Pancreas (tissue), 10 donors: ENCODE measurements at places on chromosomes 4 and X. TPM values are rescaled to one million over a fixed set of nuclear protein-coding genes. Genes with fewer than 3 reads are reported as not detected.

DNA sequence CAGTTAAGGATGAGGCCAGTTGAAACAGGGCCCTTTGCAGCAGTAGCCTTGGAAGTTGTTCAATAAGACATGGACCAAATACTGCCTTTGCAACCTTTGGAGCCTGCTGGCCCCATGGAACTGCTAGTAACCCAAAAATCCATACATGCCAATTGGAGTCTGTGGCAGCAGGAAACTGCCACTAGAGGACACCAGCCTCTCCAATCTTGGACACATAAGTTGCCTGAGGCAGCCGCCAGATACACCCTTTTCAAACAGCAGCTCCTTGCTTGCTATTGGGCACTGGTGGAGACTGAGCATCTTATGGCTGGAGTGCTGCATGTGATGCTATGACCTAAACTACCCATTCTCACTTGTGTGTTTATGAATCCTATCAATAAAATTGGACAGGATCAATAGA is 14.8 kb upstream of the LAP3 start:
- no peak for DNase-seq
- no peaks in the 10 kb centered on the region for H3K4me1 ChIP-seq
- no peaks in the 10 kb centered on the region for H3K27me3 ChIP-seq
- no peak overlapping the region for H3K27ac ChIP-seq
- no peak overlapping the region for H3K4me3 ChIP-seq

The NPY2R gene
- total RNA-seq = not detected

DNA sequence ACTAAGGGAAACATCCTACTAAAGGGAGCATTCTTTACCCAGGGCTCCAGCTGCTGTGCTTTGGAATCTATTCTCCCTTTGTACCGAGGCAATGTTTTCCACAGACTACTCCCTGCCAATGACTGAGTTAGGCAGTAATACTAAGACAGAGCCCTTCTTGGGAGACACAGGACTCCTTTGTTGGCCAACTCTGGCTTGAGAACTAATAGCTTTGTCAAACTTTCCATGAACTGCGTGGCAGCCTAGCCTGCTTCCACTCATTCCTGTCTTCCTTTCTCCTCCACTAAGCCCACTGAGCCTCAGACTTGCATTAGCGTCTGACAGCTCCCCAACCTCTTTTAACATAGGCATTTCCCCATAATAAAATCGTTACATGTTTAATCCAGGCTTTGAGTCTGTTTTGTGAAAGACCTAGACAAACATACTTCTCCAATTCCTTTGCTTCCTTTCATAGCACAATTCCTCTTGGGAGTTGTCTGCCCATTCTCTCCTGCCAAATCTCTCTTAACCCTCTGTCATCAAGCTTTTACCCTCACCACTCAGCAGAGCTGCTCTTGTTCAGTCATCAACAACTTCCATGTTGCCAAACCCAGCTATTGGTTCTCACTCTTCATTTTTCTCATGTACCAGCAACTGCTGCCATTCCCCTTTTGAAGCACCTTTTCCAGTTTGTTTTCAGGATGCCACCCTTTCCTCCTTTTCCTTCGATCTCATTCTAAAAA is 300.3 kb upstream of the IGFBP7 start:
- H3K36me3 ChIP-seq = no peaks in the 10 kb centered on the region
- no peak overlapping the region for H3K4me3 ChIP-seq
- H3K4me1 ChIP-seq = no peaks in the 10 kb centered on the region
- DNase-seq = no peak

GRCh38 chr4:5756271-5756670 is 45.3 kb downstream of the EVC start:
- H3K36me3 ChIP-seq = peaks cover 26% of the 10 kb centered on the region
- no peak overlapping the region for H3K27ac ChIP-seq
- H3K4me3 ChIP-seq = no peak overlapping the region
- no peaks in the 10 kb centered on the region for H3K4me1 ChIP-seq

The SMR3B gene
- not detected for total RNA-seq

The FGB gene
- total RNA-seq = 6.6 TPM

The ARMCX5 gene
- 10.4 TPM for total RNA-seq

GRCh38 chrX:45198706-45199105 is 2.0 kb downstream of the DIPK2B start:
- no peak overlapping the region for H3K27ac ChIP-seq
- H3K27me3 ChIP-seq = no peaks in the 10 kb centered on the region
- H3K36me3 ChIP-seq = no peaks in the 10 kb centered on the region
- no peaks in the 10 kb centered on the region for H3K4me1 ChIP-seq
- DNase-seq = no peak
- no peak overlapping the region for H3K4me3 ChIP-seq

DNA sequence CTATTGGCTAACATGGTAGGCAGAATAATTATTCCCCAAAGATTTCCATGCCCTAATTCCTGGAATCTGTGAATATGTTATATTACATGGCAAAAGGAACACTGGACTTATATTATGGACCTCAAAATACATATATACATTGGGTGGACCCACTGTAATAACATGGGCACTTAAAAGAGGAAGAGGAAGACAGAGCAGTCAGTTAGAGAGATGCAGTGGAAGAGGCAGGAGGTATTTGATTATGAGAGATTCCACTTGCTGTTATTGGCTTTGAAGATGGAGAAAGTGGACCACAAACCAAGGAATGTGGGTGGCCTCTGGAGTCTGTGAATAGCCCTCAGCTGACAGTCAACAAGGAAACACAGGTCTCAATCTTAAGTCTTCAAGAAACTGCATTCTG is 14.0 kb upstream of the ART3 start:
- peaks cover 25% of the 10 kb centered on the region for H3K4me1 ChIP-seq
- no peak for DNase-seq
- no peak overlapping the region for H3K27ac ChIP-seq
- no peaks in the 10 kb centered on the region for H3K27me3 ChIP-seq
- H3K36me3 ChIP-seq = no peaks in the 10 kb centered on the region
- no peak overlapping the region for H3K4me3 ChIP-seq

The CHRDL1 gene
- total RNA-seq = 1.4 TPM

The CEP135 gene
- 1.9 TPM for total RNA-seq

DNA sequence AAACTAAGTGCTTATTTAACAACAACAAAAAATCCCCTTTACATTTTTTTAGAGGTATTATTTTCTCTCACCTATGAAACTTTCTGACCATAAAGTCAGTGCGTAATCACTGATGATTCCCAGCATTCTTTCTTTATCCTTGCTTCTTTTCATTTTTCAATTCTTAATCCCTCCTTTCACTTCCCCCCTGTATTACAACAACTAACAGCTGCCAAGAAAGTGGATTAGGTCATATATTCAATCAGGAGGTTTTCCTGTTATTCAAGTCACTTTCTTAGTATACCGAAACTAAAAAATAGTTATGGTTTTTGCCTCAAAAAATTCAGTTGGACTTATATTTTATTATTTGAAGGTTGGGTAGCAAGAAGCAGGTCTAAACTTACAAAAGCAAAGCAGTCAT is 2.1 kb upstream of the STAP1 start:
- no peak for DNase-seq
- no peak overlapping the region for H3K4me3 ChIP-seq
- H3K27me3 ChIP-seq = no peaks in the 10 kb centered on the region
- no peaks in the 10 kb centered on the region for H3K36me3 ChIP-seq
- no peaks in the 10 kb centered on the region for H3K4me1 ChIP-seq
- no peak overlapping the region for H3K27ac ChIP-seq

- no peaks in the 10 kb centered on the region for H3K27me3 ChIP-seq
- DNase-seq = no peak
- no peak overlapping the region for H3K4me3 ChIP-seq
- no peaks in the 10 kb centered on the region for H3K36me3 ChIP-seq
Observed at GRCh38 chr4:23828779-23829178, 61.1 kb downstream of the PPARGC1A start.

DNA sequence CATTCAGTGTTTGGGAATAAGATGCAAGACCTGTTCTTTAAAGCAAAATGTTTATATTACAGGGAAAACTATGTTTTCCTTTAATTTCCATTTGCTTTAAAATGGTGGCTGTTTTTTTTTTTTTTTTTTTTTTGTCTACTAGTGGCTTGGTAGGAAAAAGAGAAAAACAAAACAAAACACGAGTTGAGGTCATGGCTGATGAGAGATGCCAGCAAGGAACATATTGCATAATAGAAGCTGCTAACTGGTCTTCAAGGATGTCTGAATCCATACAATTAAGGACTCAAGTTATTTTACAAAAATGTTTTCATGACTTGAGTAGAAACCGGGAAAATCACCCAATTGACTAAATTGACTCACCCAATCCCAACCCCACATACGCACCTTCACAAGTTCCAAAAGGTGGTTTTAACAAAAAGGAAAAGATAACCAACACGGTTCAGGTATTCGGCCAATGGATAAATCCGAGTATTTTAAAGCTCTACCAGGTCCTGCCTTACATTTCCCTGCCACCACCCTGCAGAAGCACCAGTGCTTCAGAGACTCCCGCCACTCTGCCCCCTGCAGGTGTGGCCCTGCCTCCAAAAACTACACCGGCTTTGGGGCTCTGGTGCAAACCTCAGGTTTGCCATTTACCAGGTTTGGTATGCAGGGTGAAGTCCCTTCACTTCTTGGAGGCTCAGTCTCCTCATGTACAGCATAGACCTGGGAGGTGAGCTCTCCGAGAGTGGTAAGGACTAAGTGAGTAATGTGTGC is 27.1 kb downstream of the PIR start:
- H3K27ac ChIP-seq = no peak overlapping the region
- no peaks in the 10 kb centered on the region for H3K36me3 ChIP-seq
- DNase-seq = no peak
- no peak overlapping the region for H3K4me3 ChIP-seq
- peaks cover 25% of the 10 kb centered on the region for H3K27me3 ChIP-seq

The GPR78 gene
- total RNA-seq = not detected

- H3K4me1 ChIP-seq = no peaks in the 10 kb centered on the region
- DNase-seq = no peak
- H3K27me3 ChIP-seq = no peaks in the 10 kb centered on the region
- H3K36me3 ChIP-seq = no peaks in the 10 kb centered on the region
- peak overlapping the region; percentile 64 for H3K27ac ChIP-seq
- no peak overlapping the region for H3K4me3 ChIP-seq
Observed at GRCh38 chr4:76458825-76459224, 23.8 kb downstream of the SHROOM3 start.

The GPRIN3 gene
- total RNA-seq = 3.2 TPM

DNA sequence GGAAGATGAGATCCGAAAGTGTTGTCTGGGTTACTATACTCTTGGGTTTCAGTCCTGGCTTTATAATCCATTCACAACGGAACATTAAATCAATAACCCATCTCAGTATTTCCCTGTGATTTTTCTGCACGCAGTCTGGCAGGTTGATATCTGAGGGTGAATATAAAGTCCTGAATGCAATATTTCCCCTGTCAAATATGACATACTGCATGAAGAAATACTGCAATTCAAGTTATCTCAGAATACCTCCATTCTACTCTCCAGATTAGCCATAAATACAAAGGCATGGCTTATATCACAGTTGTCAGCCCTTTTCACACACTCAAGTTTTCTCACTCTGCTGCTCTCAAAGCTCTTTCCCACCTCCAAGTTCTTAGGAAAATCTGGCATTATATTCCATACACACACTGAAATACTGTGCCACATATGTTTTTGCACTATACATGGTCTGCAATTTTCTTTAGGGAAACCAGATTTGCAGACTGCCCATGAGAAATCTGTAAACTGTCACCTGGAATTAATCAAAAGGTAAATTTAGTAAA is 64.7 kb downstream of the WDFY3 start:
- H3K4me3 ChIP-seq = no peak overlapping the region
- H3K4me1 ChIP-seq = peaks cover 8% of the 10 kb centered on the region
- no peak for DNase-seq
- H3K27ac ChIP-seq = no peak overlapping the region
- no peaks in the 10 kb centered on the region for H3K36me3 ChIP-seq

GRCh38 chrX:18616688-18617406 is 55.1 kb downstream of the RS1 start:
- H3K27me3 ChIP-seq = no peaks in the 10 kb centered on the region
- H3K36me3 ChIP-seq = no peaks in the 10 kb centered on the region
- no peak overlapping the region for H3K4me3 ChIP-seq
- H3K4me1 ChIP-seq = peaks cover 21% of the 10 kb centered on the region
- H3K27ac ChIP-seq = no peak overlapping the region
- DNase-seq = no peak

- H3K4me3 ChIP-seq = no peak overlapping the region
- no peaks in the 10 kb centered on the region for H3K4me1 ChIP-seq
- no peaks in the 10 kb centered on the region for H3K27me3 ChIP-seq
- no peaks in the 10 kb centered on the region for H3K36me3 ChIP-seq
Observed at GRCh38 chr4:141789716-141790115, 153.3 kb downstream of the IL15 start.

The METTL14 gene
- total RNA-seq = 28.0 TPM

The IL2RG gene
- 0.19 TPM for total RNA-seq

DNA sequence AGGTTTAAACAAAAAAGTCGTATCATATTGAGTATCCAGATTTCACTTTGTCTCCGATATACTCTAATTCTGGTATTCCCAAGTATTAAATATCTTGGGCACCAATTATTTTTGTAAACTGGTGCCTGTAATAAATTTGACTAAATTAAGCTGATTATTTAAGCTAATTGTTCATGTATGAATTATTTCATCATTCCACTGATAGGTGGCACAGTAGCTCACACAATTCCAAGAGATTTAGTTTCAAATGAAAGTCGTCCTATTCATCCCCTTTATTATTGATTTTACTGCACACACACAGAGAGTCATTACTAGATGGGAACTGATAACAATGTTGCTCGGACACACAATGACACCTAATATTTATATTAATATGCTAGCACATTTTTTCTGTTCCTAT is 432.4 kb downstream of the DMD start:
- no peaks in the 10 kb centered on the region for H3K4me1 ChIP-seq
- no peak for DNase-seq
- no peaks in the 10 kb centered on the region for H3K36me3 ChIP-seq
- H3K4me3 ChIP-seq = no peak overlapping the region
- no peak overlapping the region for H3K27ac ChIP-seq
- H3K27me3 ChIP-seq = no peaks in the 10 kb centered on the region

DNA sequence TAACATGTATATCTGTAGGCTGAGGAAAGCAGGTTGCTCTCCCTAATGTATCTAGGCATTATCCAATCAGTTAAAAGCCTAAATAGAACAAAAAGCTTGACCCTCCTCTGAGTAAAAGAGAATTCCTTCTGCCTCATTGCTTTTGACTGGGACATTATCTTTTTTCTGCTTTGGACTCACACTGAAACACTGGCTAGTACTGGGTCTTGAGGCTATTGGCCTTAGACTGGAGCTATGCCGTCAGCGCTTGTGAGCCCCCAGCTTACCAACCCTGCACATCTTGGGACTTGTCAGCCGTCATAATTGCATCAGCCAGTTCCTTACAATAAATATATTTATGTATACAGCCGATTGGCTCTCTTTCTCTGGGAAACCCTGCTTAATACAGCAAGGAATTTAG is 206.8 kb upstream of the ARHGAP24 start:
- no peaks in the 10 kb centered on the region for H3K27me3 ChIP-seq
- no peak overlapping the region for H3K27ac ChIP-seq
- H3K4me1 ChIP-seq = no peaks in the 10 kb centered on the region
- no peak overlapping the region for H3K4me3 ChIP-seq
- no peak for DNase-seq
- H3K36me3 ChIP-seq = no peaks in the 10 kb centered on the region
